Activated CD8-positive, alpha-beta memory T cell treated with anti-CD3 and anti-CD28 coated beads for 4 hours (primary cell): ENCODE measurements at places on chromosomes 4 and X.
A peak's percentile ranks its signal among the peaks of the same experiment; 100 is the strongest.

- DNase-seq, result no peak
Measured at GRCh38 chr4:8651661-8652180, 59.2 kb downstream of the CPZ start.

GRCh38 chr4:152965611-152966010 is 29.5 kb downstream of the FHDC1 start:
- no peak for DNase-seq

DNA sequence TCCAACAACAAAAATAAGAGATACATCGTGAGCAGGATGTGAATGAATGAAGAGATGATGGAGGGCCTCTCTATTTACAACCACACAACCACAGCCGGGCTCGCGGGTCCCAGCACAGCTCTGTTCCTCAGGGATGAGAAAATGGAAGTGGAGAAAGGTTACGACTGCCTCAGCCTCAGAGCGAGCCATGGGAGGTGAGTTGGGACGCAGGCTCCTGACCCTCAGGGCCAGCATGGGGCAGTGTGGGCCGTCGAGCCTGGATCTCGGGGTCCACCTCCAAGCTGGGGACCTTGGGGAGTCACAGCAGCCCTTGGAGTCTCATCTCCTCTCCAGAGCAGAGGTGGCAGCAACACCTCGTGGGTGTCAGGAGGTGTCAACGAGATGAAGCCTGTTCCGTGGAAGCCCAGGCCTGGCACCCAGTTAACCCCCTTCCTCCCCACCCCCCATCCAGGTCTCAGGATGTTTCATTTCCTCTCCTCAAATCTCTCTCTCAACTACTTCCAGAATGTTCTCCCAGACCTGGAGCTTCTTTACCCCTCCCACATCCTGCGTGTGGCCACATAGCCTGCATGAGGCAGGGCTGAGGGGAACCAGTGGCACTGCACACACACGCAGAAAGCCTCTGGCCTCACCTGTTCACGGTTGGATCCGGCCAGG is 25.9 kb downstream of the C4orf50 start:
- no peak for DNase-seq

DNA sequence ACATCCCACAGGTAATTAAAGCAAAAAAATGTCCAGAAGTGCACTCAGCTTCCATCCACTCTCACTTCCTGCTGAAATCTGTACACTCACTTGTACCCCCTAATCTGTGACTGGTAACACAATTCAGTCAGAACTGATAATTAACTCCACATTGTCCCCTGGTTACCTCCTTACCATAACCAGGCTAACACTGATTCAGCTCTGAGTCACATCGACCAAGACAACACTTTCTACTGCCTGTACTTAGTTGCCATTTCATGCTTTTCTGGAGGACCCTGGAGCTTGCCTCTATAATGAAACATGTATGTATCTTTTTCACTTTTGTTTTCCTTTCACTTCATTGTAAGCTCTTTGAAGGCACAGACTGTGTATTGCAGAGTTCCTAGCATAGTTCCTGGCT is 130.9 kb upstream of the GABRG1 start:
- no peak for DNase-seq

GRCh38 chr4:144670776-144671175 is 24.8 kb downstream of the HHIP start:
- DNase-seq, result no peak

DNA sequence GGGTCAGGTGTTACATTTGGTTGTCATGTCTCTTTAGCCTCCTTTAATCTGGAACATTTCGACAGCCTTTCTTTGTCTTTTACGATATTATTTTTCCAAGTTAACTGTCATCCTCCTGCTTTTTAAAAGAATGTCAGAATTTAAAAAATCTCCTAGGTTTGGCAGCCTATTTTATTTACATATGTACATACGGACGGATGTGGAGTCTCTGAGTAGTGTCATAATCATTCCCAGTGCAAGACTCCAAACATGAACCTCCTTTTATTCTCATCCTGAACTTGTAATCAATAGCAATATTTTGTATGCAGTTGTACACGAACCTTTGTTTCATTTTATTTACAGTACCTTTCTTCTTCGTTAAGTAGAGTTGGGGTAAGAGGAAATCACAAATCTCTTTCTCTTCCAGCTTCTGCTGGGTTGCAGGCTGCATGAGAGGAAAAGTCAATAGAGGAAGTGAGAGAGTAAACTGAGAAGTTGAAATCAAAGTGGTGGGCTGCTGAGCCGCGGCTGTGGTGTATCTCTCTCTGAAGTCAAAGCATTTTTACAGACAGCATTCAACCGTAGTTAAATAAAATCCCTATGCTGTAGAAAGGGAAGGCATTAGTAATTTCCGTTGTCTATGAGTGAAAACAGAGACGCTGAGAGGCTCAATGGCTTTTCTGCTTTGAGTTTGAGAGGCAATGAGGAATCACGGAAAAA is 53.9 kb upstream of the RPS6KA3 start:
- no peak for DNase-seq

- DNase-seq, result no peak
Measured at GRCh38 chr4:80213117-80213815, 16.0 kb downstream of the PRDM8 start.

- DNase-seq, result no peak
Measured at GRCh38 chrX:25523574-25524540, 508.1 kb upstream of the ARX start.

DNA sequence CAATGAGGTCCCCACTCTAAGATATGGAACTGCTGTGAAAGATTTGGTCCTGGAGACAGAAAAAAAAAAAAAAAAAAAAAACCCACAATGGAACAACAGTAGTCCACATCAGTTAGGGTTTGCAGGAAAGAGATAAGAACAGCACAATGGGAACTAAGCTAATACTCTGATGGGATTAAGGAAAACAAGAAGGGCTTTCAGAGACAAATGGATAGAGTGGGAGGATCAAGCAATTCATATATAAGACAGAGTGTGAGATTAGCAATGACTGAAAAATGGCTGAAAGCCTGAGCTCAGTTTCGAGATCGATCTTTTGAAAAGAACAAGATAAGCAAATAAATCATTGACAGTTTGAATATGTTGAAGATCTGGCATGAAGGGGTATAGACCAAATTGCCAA is 188.4 kb upstream of the TRPC5 start:
- no peak for DNase-seq

- DNase-seq, result no peak
Measured at GRCh38 chr4:163663454-163664225, 169.2 kb downstream of the TMA16 start.

DNA sequence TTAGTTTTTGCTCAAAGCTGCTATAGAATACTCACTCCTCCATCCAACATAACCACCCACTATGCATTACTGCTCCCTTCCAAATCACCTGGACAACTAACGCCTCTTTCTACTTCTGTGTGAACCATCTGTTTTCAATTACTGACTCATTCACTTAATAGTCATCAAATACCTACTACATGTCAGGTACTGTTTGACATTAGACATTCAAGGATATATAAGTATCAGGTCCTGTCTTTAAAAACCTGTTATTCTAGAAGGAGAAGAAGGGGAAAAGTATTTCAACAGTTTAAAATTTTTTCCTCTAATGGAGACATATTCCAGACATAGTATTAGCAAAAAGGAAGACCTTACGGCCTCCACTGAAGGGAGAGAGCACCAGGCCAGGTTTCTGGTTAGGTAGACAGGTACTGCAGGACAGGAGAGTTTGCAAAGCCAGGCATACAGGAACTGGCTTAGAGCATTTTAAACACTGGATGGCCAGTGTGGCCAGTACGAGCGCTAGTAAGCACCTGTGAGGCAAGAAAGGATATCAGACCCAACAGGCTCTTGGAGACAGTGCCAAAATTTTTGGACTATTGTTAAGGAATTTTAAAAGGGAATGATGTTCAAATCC is 39.0 kb downstream of the SH3RF1 start:
- no peak for DNase-seq

DNA sequence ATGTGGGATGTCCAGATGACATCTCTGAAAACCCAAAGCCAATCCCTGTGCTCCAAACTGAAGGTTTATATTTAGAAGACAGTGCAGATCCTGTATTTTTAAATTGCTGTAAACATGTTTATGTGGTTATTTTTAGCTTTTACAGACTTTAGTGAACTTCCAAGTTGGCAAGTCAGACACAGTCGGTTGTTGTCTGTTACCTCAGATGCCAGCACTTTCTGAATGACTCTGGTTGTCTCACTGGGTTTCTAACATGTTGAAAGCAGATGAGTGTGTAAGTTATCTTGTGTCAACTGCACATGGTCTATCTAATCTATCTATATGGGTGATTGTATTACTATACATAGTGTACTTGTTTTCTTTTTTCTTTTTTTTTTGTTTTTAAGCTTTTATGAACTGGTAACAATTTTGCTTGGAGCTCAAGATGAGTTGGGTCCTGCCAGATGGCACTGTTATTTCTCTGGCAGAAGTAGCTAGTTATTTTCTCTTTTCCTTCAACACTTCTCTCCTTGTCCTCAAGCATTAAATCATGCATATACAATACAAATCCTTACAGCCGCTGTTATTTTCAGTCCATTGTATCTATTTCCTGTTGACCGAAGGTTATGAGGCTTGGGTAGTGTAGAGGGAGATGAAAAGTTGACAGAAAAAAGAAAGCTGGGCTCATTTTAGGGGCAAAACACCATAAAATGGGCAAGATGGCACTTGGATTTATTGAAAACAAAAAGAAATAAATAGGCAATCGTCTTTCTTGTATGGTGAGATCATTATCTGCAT is 66.3 kb downstream of the GAB1 start:
- DNase-seq, result no peak

DNA sequence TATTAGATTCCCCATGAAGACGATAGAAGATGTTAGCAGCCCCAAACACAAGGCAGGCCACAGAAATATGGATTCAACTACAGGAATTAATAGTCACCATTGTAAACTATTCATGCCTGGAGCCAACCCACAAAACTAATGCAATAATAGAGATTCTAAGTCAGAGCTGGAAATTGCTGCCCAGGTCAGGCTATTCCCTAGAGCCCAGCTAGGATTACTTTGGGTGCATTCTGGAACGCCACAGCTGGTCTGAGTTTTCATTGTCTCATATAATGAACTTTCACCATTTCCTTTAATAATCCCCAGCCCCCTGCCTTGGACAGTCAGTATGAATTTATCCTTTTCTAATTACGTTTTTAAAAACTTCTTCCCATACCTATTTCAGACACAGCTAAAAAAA is 252.6 kb downstream of the PAPSS1 start:
- no peak for DNase-seq

GRCh38 chr4:52052475-52052780 is 1.3 kb downstream of the SPATA18 start:
- no peak for DNase-seq

- DNase-seq, result no peak
Measured at GRCh38 chrX:20729416-20729815, 462.7 kb upstream of the RPS6KA3 start.

- DNase-seq, result no peak
Measured at GRCh38 chr4:123072060-123072459, 149.7 kb upstream of the NUDT6 start.

DNA sequence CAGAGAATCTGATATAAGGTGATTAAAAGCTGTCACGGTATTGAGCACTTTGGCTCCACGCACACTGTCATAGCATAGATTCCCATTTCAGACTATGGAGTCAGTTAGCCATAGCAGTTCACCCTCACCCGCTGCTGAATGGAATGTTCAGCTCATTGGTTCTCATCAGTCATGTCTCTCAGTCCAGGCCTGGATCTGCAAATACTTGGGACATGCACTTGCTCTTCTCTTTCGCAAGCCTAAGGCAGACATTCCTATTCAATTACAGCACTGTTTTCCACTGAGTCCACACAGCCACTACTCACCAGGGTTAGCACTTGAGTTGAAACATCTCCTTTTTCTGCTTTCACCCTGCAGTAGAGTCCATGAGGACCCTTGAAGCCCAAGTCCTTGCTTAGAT is 30.6 kb upstream of the SCML1 start:
- DNase-seq, result no peak

- DNase-seq, result no peak
Measured at GRCh38 chr4:143071351-143071750, 113.4 kb upstream of the USP38 start.

DNA sequence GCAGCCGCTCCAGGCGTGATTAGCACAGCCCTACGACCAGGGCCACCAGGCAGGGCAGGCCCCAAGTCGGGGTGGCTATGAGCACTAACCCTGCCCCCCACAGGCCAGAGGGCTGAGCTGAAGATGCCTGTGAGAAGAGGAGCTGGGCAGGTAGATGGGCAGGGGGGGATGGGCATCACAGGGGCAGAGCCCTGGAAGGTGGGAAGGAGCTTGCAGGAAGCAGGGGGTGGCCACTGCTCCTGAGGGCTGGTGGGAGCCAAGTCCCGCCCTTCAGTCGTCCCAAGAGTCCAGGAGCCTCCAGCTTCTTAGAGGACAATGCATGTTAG is 7.3 kb upstream of the MXD4 start:
- no peak for DNase-seq

DNA sequence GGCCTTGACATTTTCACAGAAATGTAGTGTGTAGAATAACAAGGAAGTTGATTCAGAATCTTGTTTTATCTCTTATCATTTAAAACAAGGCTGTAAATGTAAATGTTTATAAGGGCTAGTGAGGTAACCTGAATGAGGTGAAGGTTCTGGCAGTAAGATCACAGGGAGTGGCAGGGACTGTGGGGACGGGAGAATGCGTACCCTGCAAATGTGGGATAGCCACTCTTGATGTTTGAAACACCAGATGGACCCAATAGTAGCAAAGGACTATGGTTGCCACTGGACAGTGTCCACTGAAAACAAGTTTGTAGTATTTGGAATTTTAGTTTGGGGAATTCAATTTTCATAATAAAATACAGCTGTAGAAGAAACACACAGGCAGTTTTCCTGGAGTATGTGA is 155.3 kb downstream of the FHIP1A start:
- no peak for DNase-seq

DNA sequence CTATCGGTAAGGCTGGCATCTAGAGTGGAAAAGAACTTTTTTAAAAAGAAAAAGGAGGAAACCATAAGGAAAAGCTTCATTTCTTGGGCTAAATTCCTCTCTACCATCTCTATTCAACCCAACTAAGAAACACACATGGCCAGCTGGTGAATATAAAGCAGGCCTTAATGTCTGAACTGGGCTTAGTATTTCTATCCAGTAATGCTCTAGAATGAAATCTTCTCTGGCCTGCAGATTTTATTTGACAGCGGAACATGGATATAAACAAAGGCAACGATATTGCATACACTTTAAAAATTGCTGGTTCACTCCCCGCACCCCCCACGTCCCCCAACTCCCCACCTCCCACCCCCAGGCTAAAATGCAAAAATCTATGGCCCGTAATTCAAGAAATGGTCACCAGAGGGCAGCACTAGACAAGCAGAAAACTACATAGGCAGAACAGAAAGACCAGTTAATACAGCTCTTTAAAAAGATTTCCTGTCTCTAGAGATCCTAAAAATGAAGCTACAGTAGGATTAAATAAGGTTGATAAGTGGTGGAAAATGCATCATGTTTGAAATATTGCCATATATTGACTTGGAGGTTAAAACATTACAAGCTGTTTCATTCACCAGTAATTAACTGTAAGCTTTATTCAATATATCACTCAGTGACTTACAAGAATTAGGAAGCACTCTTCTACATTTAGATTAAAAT is 155.2 kb upstream of the GALNT7 start:
- DNase-seq, result peak; percentile 6

- no peak for DNase-seq
Measured at GRCh38 chrX:11462648-11463047, 169.4 kb downstream of the AMELX start.
